Ovary (tissue), 10 donors: ENCODE measurements at places on chromosomes 4 and X.
A peak's percentile ranks its signal among the peaks of the same experiment; 100 is the strongest.

DNA sequence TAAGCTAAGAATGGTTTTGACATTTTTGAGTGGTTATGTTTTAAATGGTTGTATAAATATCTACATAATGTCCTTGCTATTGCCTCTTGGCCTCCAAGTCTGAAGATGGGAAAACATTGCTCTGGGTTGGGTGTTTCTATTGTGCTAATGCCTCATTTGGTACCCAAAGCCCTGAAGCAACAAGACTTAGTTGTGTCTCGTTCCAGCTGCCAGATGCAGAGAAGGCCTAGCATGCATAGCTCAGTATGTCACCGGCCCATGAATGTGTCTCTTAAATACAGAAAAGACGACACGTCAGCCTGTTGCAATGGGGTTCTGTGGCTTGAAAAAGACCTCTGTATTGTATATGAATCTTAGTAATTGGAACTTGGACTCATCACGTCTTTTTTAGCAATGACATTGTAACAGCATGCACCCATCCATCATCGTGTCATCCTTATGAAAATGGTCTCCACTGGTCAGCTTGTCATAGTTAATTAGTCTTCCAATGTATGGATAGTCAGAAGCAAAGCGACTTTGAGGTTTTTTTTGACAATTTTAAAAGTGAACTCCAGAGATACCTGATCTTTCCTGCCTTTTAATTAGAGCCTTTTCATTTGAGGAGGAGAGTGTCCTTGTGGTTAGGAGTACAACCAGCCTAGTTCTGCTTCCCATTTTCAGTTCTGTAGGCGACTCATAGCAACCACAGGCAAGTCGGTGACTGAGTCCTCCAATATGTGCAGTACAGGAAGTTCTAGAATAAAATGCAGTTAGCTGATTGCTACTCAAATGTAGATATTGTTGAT lies 126.4 kb upstream of the GATB start:
- no peak for DNase-seq

GRCh38 chr4:177066746-177067145 lies 242.9 kb upstream of the NEIL3 start:
- no peak for DNase-seq

DNA sequence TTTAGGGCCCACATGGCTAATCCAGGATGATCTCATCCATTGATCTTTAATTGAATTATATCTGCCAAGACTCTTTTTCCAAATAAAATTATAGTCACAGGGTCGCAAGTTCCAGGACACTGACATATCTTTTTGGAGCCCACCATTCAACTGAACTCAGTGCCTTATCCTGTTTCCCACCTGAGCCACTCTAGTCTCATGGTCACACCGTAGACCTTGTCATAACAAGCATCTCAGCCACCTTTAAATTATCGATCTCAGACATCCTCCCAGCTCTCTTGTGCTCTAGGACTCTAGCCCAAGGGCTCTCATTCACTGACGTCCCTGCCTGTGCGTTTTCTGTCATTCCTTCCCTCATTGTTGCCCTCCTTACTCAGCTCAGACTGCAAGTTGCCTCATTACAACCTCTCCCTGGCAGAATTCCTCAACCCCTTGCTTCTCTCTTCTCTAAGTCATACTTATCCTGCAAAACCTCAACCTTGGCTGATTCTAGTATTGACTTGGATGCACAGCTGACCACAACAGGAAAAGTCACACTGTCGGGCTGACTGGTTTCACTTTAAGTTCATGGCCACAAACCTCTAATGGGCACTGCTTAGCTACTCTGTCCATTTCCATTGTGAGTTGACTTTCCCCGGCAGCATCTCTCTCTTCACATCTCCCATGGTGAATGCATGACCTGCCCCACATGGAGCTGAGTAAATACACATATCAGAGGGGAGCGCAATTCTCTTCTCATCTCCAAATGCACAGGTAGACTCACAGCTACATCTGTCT lies 91.0 kb upstream of the TRIM2 start:
- no peak for DNase-seq

- no peak for DNase-seq
These were observed 34.6 kb downstream of the ATXN3L start for GRCh38 chrX:13285229-13285628.

DNA sequence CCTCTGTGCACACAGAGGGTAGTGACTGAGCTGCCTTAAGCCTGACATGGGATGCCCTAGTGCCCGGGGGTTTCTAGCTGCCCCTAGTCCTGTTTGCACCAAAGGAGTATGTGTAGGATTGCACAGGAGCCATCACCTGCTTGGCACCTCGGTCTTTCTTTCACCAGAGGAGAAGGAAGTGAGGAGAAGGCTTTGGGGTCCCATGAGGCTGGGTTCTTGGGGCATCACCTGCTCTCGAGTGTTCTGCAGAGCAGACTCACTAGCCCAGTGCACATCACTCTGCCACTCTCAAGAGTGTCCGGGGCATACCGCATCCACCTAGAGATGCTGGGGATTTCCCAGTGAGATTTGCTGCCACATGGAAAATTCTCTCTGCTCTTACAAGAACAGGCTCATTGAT lies 40.5 kb upstream of the GPR78 start:
- no peak for DNase-seq

- no peak for DNase-seq
These were observed 177.3 kb upstream of the ETNPPL start for GRCh38 chr4:108940149-108940548.

- DNase-seq = no peak
These were observed 1.0 kb upstream of the HMX1 start for GRCh38 chr4:8872402-8873291.

- no peak for DNase-seq
These were observed 734 bp upstream of the SH3TC1 start for GRCh38 chr4:8198206-8198905.

DNA sequence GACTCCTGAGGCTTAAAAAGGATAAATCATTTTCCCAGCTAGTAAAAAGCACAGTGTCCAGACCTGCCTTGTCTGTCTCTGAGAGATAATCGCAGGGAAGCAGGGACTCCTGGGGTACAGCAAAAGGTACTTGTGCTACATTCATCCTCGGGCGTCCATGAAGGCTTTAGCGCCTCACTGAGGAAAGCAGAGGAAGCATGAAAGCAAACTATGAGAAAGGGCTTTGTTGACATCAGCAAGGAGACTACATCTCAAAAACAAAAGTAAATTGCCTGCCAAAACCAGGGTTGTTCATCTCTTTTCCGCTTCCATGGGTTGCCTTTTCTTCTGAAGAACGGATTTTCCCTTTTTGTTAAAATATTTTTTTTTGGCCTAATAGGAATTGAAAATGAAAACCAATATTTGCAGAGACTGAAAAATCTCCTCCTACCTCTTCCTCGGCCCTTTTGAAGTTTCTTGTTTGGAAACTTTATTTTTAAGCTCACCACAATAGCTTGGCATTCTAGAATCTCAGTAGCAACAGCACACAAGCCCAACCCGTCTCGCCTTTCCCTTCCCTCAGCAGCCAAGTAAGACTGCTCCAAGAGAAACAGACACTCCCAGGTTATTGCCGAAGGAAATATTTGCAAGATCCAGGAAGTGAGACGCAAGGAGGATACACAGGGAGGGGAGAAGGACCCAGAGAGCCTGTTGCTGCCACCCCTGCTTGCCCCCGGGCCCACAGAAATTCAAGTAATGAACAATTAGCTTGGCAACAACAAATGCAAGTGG lies 148.3 kb upstream of the DGKK start:
- no peak for DNase-seq

DNA sequence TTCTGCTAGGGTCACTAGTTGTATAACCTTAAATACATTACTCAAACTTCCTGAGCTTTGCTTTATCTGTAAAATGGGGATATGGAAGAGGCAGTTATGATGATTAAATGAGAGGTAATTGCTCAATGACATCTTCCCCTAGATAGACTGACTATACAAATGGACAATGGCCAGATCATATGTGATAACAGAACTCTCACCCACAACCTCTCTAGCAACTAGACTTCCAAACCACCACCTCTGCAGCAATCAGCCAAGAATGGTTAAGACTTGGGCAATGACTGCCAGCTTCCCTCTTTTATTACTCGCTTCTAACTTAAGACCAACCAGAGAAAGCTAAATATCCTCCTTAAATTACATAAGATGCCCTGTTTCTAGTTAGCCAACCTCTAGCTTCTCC lies 2.9 kb upstream of the SEPSECS start:
- no peak for DNase-seq

- no peak for DNase-seq
These were observed 813.7 kb downstream of the DMD start for GRCh38 chrX:32397562-32398216.

GRCh38 chr4:42786350-42787078 lies 106.0 kb upstream of the GRXCR1 start:
- no peak for DNase-seq

DNA sequence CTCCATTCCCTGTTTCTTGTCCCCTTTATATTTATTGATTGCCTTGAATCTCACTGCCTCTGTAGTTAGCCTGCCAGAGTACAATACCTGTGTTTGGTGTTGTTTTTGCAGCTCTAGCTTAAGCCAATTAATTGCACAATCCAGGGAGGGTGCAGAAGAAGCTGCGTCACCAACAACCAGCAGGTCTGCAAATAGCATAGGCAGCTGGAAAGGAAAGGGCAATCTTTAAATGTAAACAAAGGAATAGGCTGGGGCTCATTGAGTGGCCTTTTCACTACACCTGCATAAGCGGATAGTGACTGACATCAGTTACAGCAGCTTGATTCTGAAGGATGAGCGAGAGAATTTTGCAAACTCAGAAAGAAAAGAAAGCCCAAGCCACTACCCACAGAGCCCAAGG lies 106.8 kb upstream of the RAI2 start:
- DNase-seq = no peak

DNA sequence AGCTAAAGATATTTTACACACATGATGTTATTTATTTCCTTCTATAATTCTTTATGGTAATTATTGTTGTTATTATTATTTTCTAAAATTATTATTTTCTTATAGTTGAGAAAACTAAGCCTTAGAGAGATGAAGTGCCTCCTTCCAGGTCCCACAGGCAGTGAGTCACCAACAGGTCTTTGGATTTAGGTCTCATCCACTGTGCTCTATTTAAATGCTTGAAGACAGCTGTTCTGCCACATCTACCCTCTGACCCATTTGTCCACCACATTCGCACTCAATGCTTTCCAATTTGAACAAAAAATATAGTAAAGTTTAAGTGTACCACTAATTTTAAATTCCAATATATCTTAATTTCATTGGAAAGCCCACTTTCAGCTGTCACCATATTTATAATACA lies 566.4 kb downstream of the PPARGC1A start:
- no peak for DNase-seq

DNA sequence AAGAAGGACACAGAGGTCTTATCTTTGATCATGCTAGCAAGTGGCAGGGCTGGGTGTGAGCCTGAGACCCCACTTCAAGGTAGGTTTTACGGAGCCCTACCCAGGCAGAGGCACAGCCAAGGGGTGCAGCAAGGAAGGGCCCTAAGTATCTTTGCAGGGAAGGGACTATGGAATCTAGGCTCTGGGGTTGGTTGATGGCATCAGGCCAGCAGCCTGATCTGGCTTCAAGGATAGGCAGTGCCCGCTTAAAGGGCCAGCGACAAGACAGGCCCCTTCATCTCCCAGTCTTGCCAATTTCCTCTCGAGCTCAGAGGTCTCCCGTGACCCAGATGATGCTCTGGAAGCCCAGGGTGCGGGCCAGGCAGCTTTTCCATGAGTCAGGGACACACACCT lies 5.8 kb downstream of the ABLIM2 start:
- no peak for DNase-seq

GRCh38 chrX:113274791-113275190 lies 434.2 kb upstream of the AMOT start:
- no peak for DNase-seq

GRCh38 chr4:37465845-37466244 lies 220.3 kb downstream of the RELL1 start:
- DNase-seq = no peak

GRCh38 chr4:67680581-67681222 lies 20.3 kb downstream of the UBA6 start:
- no peak for DNase-seq

DNA sequence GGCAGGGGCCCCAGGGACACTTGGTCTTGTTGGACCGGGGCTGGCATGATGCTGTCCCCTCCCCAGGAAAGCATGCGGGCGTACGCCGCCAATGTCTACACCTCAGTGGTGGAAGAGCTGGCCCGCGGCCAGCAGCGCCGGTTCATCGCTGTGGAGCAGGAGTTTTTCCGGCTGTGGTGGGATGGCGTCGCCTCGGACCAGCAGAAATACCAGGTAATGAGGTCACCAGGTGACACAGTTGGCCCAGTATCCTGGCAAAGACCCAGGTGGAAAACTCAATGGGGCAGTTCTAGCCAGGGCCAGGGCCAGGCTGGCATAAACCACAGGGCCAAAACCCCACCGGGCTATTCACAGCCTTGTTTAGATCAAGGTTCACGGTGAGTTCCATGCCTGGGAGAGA lies 1.5 kb downstream of the MAN2B2 start:
- DNase-seq = peak; percentile 57

DNA sequence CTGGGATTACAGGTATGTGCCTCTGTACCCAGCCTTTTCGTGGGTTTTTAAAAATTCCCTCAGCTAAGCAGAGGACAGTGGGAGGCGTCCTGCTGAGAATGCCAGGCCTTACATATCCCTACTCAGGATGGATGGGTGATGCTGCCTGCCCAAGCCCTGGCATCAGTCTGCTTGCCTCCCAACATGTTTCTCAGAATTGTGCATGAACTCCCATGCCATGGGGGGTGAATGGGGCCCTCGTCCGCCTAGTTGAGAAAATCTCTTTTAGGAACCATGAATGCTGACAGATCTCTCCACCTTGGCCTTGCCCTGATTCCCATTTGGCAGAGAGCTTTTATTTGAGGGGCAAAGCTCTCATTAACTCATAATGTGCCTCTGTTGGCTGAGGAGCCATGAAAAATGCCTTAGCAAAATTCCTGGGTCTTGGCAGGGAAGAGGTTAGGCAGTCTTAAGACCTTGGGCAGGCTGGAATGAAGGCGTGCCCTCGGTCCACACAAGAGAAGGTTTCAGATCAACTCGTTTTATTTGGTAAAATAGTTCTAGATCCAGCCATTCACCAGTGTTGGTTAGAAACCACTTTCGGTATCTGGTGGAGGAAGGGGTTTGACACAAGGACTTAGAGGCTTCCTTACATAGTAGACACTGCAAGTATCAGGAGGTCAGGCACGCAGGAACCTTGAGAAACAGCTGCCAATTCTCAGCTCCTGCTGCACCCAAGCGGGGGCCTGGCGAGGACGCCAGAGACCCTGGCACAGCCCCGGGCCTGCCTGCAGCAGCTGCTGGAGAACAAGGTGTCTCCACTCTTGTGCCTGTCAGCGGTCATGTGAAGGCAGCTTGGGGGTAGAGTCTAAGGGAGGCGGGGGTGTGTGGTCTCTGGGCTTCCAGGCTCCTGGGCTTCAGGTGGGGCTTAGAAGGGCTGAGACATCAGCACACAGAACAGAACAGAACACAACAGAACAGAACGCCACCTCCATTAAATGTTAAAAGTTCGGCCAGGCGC lies 192.8 kb upstream of the PSAPL1 start:
- no peak for DNase-seq

DNA sequence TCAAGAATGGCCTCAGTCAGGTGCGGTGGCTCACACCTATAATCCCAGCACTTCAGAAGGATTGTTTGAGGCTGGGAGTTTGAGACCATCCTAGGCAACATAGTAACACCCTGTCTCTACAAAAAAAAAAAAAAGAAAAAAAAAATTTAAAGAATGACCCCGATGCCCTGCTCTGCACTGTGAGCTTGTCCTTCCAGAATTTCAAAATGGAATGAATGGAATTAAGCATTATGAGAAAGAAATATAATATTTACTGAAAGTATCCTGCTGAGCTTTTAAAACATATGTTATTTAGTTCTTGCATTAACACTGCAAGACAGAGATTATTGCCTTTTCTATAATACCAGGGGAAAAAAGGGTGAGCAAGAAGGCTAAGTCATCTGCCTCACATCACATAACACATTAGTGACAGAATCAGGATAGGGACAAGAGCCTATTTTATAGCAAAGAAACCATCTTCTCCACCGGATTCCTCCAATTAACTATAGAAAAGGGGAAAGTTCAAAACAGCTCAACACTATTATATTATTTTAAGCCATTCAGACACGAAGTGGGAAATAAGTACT lies 41.9 kb upstream of the GAB1 start:
- no peak for DNase-seq
